ENCODE measurements at places on chromosomes 13 and 19.

DNA sequence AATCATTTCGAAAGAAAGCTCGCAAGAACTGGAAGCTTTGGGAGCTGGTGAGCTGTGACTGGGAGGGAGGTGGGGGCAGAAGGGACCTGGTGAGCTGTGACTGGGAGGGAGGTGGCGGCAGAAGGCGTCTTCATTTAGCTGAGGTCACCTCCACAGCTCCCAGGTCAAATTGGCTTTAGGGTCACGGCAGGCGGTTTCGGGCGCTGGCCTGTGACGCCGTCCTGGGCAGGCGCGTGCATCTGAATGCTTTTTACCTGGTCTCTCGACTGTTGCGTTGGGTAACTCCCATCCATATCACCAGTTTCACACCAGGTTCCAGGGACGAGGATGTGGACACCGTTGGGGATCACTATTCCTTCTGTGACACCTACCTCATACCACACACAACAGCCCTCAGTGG is 29.2 kb downstream of the C2CD4C start:
- DNase-seq = no peak

GRCh38 chr13:92967923-92968322 is 258.7 kb upstream of the GPC6 start:
- DNase-seq = no peak

- DNase-seq = no peak
These were observed 130.2 kb downstream of the IRS2 start for GRCh38 chr13:109656206-109656605.

- DNase-seq = no peak
These were observed 2.2 kb upstream of the LYPD5 start for GRCh38 chr19:43804432-43804831.

DNA sequence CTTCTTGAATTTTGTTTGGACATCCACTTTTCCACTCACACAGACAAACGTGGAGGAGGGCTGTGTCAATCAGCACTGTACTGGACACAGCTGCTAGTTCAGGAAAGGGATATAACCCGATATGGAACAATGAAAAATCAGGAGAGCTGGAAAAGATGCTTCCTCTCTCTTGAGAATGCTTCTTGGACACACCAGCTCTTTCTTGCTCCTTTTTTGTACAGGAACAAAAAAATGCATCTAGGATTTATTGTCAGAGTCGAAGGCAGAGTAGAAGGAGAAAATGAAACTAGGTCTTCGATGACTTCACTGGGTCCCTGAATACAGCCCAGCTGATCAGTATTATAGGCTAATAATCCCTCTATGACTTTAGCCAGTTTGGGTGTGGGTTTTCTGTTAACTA is 62.2 kb downstream of the PEG3 start:
- DNase-seq = no peak

- no peak for DNase-seq
These were observed 65.4 kb downstream of the SPATA13 start for GRCh38 chr13:24225930-24226329.

DNA sequence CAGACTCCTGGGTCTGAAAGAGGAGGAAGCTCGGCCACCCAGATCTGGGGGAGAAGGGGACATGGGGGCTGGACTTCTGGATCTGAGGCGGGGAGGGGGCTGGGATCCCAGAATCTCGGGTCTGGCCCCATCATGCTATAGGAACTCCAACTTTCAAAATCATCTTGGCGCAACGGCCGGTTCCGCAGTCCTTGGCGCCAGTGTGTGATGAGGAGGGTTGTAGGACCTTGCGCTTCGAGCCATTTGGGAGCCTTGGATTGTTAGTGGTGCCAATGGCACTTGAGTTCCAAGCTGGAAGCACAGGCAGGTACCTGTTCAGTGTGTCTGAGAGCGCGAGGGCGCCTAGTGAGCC is 324 bp downstream of the RUVBL2 start:
- DNase-seq = no peak

GRCh38 chr19:18660051-18660910 is 23.2 kb upstream of the CRTC1 start:
- DNase-seq = no peak

DNA sequence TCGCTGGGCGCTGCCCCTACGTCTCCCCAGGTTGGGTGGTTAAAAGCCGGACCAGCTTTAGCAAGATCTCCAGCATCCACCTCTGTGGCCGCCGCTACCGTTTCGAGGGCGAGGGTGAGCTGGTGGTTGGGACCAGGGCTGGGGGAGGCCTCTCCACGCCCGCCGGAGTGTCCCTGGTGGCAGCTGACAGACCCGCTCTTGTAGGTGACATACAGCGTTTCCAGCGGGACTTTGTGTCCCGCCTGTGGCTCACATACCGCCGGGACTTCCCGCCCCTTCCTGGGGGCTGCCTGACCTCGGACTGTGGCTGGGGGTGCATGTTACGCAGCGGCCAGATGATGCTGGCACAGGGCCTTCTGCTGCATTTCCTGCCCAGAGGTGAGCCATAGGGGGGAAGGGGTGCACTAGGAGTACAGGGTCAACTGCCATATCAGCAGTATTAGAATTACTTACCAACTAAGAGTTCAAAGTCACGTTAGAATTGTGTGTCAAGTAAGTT is 1.1 kb downstream of the ATG4D start:
- no peak for DNase-seq

DNA sequence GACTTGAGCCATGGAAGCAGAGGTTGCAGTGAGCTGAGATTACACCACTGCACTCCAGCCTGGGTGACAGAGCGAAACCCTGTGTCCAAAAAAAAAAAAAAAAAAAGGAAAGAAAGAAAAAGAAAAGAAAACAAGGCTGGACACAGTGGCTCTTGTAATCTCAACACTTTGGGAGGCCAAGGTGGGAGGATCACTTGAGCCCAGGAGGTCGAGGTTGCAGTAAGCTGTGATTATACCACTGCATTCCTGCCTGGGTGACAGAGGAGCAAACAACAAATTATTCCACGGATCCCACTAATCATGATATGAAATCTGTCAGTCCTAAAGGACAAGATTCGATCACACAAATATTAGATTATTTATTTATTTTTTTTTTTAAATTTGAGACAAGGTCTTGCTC is 3.1 kb upstream of the MYDGF start:
- no peak for DNase-seq

DNA sequence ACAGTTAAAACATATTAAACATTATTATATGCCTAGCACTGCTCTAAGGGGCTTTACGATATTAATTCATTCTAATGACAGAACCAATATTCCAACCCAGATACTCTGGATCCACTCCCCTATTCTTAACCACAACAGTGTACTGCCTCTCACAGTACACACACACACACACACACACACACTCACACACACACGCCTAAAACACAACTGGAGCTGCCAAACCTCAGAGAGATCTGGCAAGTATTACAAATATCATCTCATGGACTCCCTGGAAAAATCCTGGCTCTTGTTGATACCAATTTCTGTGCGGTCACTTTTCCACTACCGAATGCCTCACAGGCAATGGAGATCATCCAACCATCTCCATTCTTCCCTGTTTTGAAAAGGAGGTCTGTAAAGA is 1.3 kb downstream of the ZNF780A start:
- no peak for DNase-seq

- DNase-seq = no peak
These were observed 5.0 kb downstream of the XRCC1 start for GRCh38 chr19:43570174-43570791.

DNA sequence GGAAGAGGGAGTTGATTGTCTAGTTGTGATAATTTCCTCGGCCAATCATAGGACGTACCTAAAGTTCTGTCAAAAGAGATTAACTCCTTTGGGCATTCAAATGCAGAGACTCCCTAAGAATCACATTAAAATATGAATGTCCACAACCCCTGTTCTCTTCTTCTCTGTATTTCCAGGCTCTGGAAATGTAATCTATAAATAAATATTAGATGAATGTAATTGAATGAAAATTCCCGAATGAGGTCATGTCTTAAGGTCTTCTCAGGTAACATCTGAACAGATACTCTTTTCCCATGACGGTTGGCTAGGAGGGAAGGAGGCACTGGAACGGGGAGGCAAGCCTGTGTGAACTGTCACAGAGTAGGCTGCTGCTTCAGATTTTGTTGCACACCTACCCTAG is 145.2 kb downstream of the OXGR1 start:
- no peak for DNase-seq

DNA sequence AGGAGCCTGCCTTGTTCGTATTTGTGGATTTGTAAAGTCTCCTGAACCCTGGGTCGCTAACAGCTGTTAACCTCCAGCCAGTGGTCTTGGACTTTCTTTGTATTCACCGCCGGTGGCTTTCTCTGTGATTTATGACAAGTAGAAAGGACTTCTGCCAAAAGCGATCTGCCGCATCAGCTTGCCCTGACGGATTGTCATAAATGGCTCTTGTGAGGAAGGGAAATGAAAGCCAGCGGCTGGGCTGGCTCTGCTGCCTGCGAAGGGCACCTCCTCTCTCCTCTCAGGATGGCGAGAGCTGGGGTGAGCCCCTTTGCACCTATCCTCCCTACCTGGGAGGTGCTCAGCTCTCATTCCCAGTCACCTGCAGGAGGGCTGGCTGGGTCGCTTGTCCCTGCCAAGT is 25.6 kb downstream of the DHRS12 start:
- no peak for DNase-seq

DNA sequence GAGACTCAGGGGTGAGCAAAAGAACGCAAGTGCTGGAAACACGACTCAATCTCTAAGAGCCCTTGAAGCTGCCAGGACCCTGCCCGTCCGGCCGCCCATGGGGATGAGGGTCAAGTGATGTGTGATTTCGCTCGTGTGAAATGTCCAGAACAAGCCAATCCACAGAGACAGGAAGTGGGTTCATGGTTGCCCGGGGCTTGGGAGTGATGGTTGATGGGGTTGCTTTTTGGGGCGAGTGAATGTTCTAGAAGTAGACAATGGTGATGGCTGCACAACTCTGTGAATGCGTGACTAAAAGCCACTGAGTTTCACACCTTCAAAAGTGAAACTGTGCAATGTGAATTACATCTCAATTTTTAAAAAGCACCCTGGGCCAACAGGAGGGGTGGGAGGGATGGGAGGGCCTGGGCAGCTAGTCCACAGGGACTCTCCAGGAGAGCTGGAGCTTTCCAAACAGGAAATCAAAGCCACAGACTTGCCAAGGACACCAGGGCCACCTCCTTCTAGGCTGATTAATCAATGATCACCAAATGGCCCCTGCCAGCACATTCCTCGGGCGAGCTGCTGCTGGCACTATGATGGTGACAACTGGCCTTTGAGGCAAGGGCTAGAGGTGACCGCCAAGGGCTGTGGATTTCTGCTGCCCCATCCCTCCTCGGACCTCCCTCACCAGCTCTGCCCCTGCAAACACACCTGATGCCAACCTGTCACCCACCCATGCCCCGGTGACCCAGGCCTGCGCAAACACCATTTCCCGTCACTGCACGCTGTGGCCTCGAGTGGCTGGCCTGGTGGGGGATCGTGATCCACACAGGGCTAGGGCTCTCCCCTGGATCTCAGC is 14.0 kb downstream of the DPP9 start:
- no peak for DNase-seq

- no peak for DNase-seq
These were observed 2.9 kb downstream of the C3 start for GRCh38 chr19:6717441-6717971.

DNA sequence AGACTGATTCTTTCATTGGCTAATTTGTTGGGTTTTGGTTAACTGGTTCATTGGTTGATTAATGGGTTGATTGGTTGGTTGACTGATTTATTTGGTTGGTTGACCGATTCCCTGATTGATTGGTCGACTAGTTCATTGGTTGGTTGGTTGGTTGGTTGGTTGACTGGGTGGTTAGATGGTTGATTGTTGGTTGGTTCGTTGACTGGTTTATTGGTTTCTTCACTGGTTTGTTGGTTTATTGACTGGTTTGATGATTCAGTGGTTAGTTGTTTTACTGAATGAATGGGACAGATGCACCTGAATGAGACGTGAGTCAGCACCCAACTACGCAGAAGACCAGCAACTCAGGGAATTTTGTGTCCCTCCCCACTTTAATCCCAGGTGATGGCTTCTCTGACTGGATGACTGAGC is 2.7 kb upstream of the NUP62 start:
- DNase-seq = no peak

DNA sequence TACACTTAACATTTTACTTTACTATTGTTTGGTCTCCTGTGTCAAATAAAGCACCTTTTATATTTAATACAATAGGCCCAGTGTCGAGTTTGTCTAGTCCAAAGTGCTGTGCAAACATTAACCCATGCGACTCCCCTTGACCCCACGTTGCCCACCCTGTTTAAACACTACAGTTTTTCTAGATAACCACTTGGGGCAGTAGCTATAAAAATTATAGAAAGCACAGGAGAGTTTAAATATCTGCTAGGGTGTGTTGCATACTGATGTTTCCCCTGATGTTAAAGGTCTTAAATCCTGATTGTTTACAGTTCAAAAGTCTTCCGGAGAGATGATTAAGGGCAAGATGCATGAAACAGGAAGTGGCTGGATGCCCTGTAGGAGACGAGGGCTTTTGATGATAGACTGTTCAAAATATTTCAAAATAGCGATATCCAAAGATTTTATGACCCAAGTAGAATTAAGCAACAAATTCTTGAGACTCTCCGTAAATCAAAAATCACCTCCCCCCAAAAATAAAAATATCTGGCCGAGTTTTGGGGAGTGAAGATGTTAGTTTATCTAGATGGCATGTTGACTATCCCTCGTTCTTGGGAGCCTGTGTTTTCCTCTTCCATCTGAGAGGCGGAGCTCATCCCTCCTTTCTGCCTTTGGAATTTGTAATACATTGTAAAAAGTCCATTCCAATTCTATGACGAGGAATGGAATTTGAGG is 167.1 kb downstream of the FGF9 start:
- no peak for DNase-seq

- peak; percentile 51 for DNase-seq
These were observed 65.4 kb downstream of the GNG7 start for GRCh38 chr19:2636897-2637683.

GRCh38 chr13:42176294-42176693 is 95.7 kb upstream of the AKAP11 start:
- DNase-seq = no peak

GRCh38 chr19:9971166-9971897 is 35.0 kb upstream of the OLFM2 start:
- no peak for DNase-seq

DNA sequence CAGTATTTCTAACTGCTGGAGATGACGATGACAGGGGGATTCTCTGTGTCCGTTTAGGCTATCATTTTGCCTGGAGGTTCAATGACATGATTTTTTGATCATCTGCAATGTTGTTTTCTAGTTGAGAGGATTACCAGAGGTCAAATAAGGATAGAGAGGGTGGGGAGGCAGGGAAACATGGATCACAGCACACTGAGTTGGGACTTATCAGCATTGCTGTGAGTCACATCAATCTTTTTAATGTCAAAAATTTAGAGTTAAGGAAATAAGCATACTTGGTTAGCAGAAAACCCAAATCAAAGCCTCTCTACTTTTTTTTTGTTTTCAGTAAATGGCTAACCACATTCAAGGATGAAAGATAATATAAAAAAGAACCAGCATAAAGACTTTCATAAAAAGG is 43.0 kb upstream of the CSNK1A1L start:
- no peak for DNase-seq

Measured in nucleus accumbens (tissue), 56 donors.